ENCODE measurements at places on chromosomes 7 and 10.

DNA sequence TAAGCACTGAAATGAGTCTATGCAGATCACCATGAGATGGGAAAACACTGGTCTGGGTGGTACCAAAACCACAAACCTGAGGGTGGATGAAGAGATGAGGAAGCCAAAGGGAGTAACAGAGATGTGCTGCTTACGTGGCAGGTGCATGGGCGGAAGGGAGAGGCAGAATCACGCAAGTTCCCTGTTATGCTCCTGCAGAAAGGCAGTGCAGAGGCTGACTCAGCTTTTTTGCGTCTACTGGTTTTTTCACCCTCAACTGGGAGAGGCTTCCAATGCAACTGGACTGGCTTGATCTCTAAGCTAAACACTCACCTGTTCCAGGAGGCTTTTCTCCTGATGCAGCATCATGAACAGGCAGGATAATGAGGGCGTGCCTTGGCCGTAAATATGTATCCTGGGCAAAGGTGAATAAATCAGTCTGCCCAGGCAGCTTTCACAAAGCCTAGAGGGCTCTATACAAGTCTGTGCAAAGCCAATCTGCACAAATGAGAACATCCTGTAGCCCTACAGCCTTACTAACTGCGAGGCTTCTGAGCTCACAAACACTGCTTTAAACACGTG, 95.4 kb upstream of the AFAP1L2 start:
- no peak for DNase-seq

DNA sequence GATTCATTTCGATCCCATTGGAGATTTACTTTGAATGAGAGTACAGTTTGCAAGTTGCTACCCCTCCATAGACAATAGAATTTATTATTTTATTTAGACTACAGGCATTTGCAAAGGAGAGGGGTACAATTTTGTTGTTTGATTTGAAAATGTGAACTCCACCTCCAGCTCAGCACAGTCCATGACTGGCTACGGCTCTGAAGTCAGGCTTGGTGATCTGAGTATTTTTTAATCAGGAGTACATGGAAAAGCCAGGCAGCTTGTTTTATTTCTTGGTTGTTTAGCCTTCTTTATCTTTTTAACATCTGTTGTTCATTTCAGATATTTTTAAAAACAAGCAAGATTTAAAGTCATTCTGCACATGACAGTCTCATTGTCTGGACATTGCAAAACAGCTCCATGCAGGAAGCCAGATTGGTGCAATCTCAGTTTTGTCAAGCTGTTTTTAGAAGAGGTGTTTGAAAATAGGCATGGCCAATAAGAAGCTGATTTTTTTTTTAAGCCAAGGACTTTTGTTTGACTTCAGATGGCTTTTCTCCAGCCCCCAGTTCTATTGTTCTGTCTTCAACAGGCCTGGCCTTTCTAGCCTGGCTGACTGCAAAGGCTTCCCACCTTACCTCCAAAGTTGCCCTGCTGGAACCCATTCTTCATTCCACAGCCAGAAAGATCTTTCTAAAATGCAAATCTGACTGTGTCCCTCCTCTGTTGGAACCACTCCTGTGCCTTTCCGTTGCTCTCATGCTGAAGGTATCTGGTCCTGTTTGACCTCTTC, 12.2 kb downstream of the PLXDC2 start:
- peak; percentile 52 for DNase-seq

- DNase-seq, result no peak
These were observed 7.0 kb upstream of the SFMBT2 start for GRCh38 chr10:7417807-7418206.

- no peak for DNase-seq
These were observed 88.4 kb upstream of the ZMIZ1 start for GRCh38 chr10:78980354-78980753.

- DNase-seq, result no peak
These were observed 170.3 kb upstream of the MINDY3 start for GRCh38 chr10:16030562-16030961.

DNA sequence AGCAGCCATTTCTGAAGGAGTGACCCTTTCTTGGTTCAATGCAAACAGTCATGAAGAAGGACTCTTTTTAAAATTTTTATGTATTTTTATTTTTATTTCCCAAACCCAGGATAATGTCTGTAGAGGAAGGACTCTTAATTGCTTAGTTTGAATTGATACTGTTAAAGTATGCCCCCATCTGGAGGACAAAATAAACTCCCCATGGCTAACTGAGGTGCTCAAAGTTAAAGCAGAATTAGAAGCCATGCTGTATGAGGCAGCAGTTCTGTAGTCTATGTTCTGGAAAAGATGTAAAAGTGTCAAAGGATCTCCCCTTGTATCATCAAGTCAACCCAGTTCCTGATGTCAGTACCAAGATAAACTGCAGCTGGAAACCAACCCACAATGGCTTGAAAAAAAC, 617.9 kb upstream of the GRM3 start:
- DNase-seq, result no peak

DNA sequence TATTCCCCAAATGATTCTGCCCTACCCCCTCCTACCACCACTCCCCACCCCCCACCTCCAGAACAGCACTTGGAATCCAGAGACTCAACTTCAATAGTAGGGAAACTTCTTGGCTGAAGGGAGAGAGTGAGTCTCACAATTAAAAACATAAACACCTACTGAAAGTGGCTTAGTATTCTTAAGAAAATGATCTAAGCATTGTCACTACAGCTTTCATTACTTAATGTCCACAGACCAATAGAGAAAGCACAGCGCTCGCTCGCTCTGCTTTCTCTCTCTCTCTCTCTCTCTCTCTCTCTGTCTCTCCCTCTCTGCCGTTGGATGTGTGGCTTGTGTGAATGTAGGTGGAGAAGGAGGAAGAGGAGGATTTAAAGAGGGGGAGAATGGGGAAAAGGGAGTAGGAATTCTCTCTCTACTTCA, 1.5 kb upstream of the SEMA3A start:
- peak; percentile 58 for DNase-seq

- no peak for DNase-seq
These were observed 34.3 kb upstream of the CACNA2D1 start for GRCh38 chr7:82477733-82478515.

GRCh38 chr7:130037703-130038102, 13.5 kb downstream of the ZC3HC1 start:
- DNase-seq, result no peak

DNA sequence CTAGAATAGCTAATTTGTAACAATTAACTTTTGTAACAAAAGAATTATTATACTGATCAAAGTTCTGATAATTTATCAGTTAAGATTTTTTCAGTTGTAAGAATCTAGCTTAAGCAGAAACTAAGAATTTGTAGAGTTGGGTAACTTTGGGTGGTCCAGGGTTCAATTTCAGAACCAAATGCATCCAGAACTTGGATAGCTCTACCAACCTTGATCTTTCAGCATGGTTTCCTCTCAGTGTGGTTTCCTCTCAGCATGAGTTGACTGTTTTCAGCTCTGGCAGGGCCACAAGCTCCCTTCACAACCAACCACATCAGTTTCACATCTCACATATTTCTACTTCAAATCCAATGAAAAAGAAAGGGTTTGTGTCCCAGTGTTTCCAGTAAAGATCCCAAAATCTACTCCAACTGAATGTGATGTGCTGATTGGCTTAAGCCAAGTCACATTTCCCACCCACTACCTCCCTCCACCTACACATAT, 3.3 kb upstream of the FAS start:
- no peak for DNase-seq

DNA sequence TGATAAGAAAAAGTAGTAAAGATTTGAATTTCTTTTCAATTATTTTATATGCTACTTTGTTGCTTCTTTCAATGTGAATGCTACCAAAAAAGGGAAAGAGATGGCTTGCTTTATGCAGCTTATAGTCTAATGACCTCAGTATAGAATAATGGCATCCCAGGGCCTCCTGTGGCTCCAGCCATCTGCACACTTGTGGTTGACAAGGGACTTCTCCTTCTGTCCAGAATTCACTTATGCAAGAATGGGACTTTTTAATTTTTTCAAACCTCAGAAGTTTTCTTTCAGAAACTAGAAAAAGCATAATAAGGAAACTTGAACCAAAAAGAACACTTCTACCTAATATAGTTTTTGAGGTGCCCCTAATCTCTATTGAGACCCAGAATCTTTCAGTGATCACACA, 310.9 kb downstream of the CTNNA3 start:
- no peak for DNase-seq

DNA sequence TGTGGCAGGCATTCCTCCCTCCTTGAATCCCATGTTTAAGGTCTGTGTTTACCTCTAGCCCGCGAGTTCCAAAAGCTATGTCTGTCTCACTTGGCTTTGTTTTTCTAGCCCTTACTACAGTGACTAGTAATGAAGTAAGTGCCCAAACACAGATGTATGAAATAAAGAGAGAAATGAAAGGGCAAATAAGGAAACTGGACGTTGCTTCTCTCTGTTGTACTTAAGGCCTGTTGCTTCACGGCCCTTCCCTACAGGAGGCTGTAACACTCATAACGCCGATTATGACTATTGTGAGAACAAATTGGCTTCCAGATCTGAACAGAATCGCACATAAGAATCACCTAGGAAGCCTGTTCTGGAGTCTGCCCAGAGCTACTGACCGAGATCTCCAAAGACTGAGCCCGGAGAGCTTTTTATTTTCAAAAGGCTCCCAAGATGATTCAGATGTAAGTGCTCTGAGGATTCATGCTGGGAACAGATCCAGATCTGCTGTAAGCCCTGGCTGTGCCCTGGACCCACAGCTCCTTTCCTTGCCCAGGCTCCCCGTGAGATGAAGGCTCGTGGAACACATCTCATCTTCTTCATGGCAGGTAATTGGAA, 432.6 kb downstream of the SDK1 start:
- no peak for DNase-seq

DNA sequence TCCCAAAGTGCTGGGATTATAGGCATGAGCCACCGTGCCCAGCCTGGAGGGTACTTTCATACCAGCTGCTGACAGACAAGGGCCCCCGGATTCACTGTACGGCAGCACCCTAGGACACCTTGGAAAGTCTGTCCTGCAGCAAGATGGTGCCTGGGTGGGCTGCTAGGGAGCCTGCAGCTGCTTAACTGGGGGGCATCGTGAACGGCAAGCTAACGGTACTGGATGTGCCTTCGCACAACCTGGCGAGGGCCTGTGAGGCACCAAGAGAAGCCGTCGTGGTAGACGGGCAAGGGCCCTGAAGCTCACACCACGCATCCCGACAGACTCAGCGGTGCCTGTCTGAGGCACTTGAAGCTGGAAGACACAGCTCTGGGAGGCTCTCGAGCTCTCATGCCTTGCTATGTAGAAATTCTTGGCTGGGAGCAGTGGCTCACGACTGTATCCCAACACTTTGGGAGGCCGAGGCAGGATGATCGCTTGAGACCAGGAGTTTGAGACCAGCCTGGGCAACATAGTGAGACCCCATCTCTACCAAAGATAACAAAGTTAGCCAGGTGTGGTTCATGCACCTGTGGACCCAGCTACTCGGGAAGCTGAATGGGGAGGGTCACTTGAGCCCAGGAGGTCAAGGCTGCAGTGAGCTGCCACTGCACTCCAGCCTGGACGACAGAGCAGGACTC, 9.4 kb downstream of the BRAT1 start:
- DNase-seq, result no peak

GRCh38 chr7:157494506-157495176, 157.8 kb downstream of the DNAJB6 start:
- DNase-seq, result no peak

- no peak for DNase-seq
These were observed 35.3 kb downstream of the NET1 start for GRCh38 chr10:5447611-5448071.

- no peak for DNase-seq
These were observed 9.9 kb downstream of the EPDR1 start for GRCh38 chr7:37930226-37930948.

DNA sequence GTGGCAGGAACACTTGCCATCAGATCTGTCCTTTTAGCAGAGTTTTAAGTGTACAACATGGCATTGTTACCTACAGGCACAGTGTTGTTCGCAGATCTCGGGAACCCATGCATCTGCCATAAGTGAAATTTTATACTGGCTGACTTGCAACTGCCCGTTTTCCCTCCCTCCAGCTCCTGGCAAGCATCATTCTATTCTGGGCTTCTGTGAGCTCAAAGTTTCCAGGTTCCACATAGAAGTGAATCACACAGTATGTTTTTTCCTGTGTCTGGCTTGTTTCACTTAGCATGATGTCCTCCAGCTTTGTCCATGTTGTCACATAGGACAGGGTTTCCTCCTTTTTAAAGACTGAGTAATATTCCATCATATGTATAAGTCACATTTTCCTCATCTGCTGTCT, 56.6 kb downstream of the C10orf143 start:
- DNase-seq, result no peak

DNA sequence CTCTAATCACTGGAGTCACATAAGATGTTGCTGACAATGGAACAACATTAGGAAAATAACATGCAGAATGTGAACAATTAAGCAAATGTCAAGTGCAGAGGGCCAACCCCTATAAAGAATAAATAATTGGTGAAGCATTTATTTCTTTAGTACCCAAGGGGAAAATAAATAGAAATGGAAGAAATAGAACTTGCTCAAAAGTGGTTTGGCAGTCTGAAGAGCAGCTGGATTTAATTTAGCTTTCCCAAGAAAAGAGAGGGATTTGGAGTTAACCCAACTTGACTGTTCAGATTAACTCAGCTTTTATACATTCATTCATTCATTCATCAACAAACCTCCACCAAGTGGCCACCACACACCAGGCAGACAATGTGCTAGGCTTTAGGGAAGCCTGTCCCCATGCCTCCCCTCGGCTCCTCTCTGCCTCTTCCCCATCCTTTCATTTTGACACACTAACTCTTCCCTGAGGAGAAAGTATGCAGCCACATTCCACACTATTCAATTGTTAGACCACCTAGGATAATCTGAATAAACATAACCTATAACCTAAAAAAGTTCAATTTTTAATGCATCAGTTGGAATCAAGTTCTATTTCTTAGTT, 295.5 kb downstream of the AHR start:
- peak; percentile 94 for DNase-seq

- DNase-seq, result no peak
These were observed 23.1 kb downstream of the DYDC2 start for GRCh38 chr10:80379701-80380100.

- DNase-seq, result peak; percentile 20
These were observed 73.4 kb downstream of the ALOX5 start for GRCh38 chr10:45447416-45447815.

DNA sequence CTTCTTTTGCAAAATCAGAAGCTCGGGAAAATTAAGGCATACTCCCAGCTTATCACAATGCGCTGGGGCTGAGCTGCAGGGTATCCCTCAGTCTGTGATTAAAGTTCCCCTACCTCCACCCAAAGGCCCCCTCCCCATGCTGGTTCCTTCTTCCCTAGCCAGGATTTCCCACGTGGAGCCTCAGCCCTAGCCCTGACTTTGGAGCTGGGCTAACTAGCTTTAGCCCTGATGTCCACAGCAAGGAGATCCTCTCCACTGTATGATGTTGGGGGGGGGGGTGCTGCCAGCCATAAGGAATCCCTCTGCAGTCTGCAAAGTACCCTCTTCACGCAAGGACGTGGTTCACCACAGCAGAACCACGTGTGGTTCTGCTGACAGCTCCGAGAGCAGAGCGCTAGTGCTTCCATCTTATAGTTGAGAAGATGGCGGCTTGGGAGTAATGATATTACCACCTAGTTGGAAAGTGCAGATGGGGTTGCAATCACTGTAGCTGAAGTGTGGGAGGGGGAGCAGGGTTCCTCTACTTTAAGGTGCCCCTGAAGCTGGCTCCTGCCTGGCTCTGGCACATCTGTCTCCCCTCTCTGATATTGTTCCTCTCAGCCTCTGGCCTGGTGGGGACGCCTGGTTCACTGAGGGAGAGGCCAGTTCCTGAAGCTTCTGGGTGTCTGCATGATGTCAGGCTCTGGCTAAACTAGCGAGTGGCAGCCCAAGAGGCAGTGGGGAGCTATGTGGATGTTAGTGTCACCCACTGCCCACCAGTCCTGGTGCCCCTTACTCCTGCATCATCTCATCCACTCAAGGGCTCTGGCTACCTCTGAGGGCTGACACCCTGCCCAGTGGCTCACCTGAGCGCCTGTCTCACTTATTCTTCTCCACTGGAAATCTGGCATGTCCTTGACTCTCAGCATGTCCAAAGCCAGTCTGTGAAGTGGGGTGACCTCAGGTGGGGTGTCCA, 270.7 kb downstream of the RPS24 start:
- DNase-seq, result no peak
